Iris pigment epithelial cell (primary cell): ENCODE measurements at places on chromosomes 4 and X.

GRCh38 chrX:37332987-37333658 is 16.0 kb upstream of the PRRG1 start:
- peak; percentile 51 for DNase-seq

DNA sequence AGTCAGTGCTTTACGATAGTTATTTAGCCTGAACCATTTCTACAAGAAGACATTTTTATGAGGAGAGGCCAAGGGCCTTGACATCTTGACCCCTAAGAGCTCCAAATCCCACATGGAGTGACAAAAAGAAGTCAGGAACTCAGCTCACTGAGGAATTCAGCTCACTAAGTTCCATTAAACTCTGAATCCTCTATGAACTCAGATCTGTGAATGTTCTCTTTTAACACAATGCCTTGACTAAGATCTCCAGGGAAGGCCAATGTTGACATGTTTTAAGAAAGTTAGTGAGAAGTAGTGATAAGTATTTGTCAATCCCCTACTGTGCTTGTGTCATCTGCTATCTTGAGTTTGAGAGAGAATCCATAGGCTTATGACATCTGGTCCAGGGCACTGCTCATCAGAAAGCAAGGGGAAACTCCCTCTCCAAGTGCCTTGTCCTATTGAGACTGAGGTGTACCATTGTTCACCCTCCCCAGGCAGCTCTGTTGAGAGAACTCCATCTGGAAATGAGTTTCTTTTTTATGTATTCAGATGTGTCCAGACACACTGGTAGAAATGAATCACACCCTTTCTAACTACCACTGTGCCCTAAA is 68.7 kb upstream of the PCDH19 start:
- no peak for DNase-seq

DNA sequence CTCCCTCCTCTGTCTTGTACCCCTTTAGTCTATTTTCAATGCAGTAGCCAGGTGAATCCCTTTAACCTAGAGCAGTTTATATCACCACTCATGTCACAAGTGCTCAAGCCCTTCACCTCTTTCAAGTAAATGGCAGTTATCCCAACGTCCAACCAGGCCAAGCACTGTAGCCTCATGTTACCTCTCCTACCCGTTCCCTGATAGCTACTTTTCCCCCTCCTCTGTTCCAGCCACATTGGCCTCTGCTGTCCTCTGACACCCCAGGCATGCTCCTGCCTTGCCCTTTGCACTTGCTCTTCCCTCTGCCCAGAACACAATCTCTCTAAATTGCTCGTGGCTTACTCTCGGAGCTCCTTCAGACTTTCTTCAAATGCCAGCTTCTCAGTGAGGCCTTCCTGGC is 15.2 kb downstream of the GUCY1B1 start:
- no peak for DNase-seq

GRCh38 chr4:147388018-147388417 is 92.9 kb upstream of the EDNRA start:
- DNase-seq, result peak; percentile 31

- no peak for DNase-seq
These were observed 41.9 kb downstream of the SLC7A11 start for GRCh38 chr4:138200236-138200590.

DNA sequence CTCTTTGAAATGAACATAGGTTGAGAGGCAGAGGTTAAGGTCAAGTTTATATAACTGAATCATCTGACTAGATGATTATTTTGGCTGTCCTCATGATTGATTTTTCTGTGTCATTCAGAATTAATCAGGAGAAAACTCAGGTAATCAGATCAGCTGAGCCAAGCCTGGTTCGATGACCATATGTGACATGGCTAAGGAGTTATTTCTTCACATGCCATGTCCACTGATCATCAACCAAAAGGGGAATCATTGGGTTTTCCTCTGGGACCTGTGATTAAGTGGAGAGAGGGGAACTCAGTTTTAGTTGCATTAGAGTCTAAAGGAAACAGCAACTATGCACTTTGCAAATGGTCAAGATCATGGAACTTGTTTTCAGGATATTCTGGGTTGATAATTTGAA is 20.3 kb upstream of the PACRGL start:
- no peak for DNase-seq

DNA sequence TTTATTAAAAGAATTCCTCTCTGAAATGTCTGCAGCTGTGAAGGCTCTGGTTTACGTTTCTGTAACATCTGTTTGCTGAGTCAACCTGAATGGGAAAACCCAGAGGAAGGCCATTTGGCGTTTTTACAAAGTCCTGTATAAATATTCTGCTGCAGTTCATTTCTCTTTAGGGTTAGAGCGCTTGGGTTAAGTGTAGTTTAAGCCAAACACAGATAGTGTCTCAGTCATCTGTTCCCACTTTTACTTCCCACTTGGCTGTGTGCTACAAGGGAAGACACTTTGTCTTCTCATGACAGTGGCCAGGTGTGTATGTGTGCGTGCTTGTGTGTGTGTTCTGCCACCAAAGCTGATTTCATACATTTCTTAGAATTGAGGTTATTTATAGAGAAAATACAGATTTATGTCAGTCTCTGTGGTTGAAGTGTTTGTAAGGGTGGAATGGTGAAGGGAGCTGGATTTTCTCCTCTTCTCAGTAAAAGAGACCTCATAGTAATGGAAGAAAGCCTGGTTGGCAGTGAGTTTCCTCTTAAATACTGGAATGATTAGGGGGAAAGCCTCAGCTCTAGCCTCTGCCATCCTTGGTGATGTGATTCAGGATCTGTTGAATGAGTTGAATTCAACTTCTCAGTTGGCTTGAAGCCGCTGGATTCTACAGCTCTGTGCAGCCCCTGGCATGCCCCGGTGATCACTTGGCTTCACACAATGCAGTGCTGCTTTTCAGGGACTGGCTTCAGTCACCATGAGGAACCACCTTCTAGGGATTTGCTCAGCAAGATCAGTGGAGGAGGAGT is 50.6 kb downstream of the JADE1 start:
- peak; percentile 53 for DNase-seq

- DNase-seq, result no peak
These were observed 81.4 kb upstream of the GPR34 start for GRCh38 chrX:41607264-41607832.

DNA sequence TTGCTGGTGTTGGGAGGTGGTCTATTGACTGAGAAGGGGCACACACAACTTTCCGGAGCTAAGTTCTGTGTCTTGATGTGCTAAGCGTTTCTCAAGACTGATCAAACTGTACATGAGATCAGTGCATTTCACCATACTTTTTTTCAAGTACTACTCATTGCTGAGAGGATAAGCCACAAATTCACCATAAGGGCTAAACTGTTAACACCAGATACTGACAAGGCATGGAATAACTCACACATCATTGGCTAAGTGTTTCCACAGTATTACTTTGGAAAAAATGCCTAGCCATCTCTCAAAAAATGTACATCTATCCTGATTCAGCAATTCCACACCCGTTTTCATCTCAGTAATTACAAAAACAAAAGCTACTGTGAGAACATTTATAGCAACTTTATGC is 13.0 kb downstream of the RBMX start:
- peak; percentile 45 for DNase-seq

- no peak for DNase-seq
These were observed 94.1 kb downstream of the DRD5 start for GRCh38 chr4:9875516-9875915.

DNA sequence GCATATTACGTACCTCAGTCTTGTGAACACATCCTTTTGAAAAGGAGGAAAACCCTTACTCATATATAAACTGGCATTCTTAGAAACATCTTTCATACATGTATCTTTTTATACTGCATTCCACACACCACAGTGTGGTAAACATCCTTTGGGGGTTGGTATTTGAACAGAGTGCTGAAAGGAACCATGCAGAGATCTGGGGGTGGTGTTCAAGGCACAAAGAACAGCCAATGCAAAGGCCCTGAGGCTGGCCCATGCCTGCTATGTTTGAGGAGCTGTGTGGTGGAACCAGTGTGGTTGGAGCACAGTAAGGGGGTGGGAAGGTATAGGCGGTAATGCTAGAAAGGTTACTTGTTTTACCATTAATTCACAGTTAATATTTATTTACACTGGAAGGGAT is 2.0 kb downstream of the ELK1 start:
- peak; percentile 74 for DNase-seq

DNA sequence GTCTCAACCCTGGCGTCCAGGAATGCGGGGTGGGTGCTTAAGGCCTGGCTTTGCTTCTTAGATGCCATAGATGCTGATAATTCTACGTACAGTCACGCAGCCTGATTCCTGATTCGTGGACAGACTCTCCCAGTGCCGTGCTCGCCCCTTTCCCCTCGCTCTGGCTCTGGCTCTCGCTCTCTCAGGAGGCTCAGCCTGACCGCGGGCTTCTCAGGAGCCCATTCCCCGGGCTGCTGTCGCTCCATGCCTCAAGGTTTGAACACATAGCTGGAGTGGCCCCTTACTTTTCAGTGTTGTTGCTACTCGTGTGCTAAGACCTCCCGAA is 59.2 kb upstream of the ZC4H2 start:
- DNase-seq, result peak; percentile 3

GRCh38 chrX:93454509-93454908 is 218.9 kb downstream of the NAP1L3 start:
- DNase-seq, result no peak

DNA sequence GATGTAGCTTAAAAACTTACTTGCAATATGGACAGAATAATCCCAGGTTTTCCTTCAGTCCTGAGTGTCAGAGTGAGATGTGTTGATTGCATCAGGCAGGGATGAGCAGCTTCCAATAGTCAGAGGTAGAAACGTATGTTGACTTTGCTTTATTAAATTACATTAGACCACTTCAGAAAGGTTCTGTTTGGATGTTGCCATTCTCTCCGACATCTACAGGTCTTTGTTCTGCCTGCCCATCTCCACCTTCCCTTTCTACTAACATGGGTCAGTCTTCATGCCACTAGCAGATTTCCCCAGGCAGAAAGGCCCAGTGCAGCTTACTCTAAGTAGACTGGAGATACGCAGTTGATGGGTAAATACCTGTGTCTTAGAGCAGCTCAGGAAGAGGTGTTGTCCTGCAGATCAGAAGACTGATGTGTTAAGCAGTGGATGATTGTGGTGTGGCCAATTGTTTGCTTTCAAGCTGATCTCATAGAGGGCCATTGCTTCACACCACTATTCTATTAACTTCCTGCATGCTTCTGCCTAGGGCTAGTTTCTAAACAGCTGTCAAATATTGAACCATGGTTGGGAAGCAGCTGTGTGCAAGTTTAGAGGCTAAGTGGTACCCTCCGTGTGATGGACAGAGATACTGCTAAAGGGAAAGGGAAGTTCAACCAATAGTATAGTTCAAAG is 1.8 kb downstream of the FRMPD4 start:
- no peak for DNase-seq

DNA sequence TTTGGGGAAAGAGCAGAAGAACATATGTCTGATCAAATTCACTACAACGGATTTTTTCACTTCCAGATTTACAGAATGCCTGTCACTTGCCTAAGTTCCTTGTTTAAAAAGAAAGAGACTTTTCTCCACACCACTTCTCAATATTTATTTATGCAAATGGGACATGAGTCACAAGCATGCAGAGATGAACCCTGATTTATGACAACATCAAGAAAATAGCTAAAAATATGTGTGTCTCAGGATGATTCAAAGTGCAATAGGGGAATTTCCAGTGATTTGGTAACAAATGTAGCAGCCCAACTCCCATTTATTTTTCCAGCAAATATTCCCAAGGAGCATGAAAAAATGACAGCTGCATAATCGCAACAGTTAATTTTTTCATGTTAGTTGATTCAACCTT is 180.4 kb upstream of the FAT1 start:
- DNase-seq, result peak; percentile 92

- DNase-seq, result no peak
These were observed 515.0 kb downstream of the INPP4B start for GRCh38 chr4:142331132-142331531.

DNA sequence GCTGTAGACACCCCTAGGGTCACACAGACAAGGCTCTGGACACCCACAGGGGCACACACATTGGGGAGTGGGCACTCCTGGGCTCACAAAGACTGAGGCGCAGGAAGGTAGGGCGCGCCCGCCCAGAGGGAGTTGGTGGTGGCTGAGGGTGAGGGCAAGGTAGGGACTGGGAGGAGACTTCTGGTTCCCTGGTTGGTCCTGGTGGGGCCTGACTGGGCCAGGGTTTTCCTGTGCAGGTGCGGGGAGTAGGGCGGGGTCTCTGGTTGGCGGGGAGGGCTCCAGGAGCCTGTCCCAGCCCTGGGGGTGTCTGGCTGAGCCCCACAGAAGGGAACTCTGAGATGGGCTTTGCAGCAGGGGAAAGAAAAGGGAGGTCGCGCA is 6.7 kb upstream of the WAS start:
- no peak for DNase-seq

- DNase-seq, result peak; percentile 66
These were observed 31.5 kb downstream of the PRPS1 start for GRCh38 chrX:107659768-107660167.

- peak; percentile 40 for DNase-seq
These were observed 26.6 kb upstream of the MAN2B2 start for GRCh38 chr4:6548201-6548881.

GRCh38 chrX:10728806-10729389 is 108.5 kb upstream of the MID1 start:
- DNase-seq, result no peak

GRCh38 chrX:155962906-155963305 is 34.6 kb upstream of the IL9R start:
- DNase-seq, result no peak

DNA sequence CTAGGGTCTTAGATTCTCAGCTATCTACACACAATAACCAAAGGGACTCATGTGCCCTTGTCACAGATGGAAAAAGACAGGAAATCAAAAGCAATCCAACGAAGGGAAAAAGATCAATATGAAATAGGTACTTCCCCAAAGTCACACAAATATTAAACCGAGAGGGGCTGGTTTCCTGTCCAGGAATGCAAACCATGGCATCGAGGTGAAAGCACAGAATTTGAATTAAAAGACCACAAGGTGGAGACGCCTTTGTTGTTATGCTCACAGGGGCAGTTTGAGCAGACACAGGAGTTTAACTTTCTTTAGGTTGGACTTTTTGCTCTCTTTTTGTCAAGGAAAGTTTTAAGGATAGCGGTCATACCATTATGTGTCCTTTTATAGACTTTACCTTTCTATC is 14.3 kb downstream of the H2BW1 start:
- DNase-seq, result no peak

- DNase-seq, result no peak
These were observed 940 bp upstream of the DCTD start for GRCh38 chr4:182918044-182918607.

DNA sequence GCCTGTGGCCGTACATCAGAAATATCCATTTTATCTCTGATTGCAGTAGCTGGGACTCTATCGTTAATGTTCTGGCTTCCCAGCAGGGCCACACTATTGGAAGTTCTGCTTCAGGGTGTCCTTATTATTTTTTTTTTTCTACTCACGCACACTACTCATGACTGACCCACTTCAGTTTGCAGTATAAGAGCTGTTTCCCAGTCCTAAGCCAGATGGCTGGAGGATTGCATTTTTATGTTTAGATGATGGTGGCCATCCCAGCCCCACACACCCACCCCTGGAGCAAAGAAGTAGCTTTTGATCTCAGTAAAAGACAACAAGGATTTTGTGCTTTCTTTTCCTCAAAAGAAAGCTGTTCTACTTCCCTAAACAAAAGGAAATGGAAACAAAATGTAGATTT is 557.0 kb upstream of the GALNTL6 start:
- no peak for DNase-seq
